Non-pigmented ciliary epithelial cell (primary cell): ENCODE measurements at places on chromosomes 2 and 18.
A peak's percentile ranks its signal among the peaks of the same experiment; 100 is the strongest.

DNA sequence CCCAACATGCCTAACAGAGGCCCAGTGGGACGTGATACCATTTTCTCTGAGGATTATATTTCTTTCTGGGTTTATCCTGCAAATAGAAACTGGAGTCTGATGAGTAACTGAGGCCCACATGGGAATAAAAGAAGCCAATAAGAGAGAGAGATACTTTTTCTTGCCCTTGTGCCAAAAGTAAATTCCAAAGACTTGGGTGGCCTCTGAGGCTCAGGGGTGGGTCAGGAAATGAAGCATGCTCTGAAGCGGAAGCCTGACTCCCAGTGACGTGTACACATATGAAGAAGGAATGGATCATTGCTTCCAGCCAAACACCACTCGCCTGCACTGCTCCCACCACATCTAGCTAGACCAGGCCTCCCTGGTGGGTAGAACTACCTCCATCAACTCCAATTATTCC is 273.6 kb upstream of the NCKAP5 start:
- DNase-seq, result peak; percentile 83

DNA sequence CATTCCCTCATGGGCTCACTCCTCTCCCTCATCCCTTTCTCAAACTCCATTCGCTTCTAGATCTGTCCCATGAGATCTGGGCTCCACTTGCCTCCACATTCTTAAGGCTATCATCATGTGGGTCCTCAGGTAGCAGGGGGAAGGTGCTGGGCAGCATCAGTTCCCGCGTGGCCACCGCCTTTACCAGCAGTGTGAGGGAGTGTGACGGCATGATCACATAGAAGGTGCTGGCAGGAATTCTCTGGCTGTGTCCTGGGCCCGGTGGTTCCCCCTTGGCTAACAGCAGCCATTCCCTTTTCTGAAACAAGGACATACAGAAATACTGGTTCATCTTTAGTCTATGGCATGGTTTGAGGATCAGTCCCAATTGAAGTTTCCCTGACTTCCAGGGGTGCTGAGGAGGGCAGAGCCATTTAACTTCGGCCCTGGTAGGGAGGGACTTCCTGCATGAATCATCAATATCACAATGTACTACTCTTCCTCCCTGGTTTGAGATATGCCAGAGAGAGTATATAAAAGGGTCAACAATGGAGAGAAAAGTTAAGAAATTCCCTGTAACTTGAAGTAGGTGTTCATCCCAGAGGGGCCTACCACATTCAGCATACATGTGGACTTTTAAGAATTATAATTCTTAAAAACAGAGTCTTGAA is 7.7 kb downstream of the DOK1 start:
- no peak for DNase-seq

DNA sequence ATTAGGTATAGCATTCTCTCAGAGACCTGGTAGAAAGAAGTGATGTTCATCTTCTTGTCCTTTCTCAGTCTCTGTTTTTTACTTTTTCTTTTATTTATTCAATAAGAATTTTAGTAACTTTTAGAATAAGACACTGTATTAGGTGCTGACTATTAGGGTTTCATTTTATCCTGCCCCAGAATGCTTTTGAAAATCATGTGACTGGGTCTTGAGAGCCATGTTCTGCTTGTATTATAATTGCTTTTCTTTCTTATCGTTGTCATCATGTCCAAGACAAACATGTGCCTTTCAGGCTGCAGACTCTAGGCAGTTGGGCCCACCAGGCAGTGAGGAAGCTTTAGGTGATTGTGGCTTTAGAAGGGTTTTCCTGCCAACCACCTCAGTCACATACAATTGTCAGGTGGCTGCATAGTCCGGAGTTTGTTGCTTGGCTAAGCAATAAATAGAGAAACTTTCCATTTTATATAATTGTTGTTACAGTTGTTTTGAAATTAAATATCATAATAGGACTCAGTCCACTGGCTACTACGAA is 15.1 kb downstream of the GRHL1 start:
- no peak for DNase-seq

GRCh38 chr2:134290358-134290757 is 36.5 kb downstream of the MGAT5 start:
- DNase-seq, result no peak

DNA sequence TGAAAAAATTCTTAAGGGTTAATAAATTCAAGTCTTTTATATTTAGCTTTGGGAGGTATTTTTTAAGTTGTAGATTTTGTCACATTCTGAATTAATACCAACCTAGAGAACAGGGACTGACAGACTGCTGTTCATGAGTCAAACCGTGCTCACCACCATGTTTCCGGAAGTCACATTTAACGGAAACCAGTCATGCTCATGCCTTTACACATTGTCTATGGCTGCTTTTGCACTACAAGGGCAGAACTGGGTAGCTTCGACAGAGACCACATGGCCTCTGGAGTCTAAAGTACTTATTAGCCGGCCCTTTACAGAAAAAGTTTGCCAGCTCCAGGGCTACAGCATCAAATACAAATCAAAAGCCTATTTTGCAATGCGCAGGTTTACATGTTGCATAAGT is 33.3 kb downstream of the LONRF2 start:
- DNase-seq, result no peak

- no peak for DNase-seq
These were observed 234.9 kb upstream of the SMAD7 start for GRCh38 chr18:49185623-49186022.

DNA sequence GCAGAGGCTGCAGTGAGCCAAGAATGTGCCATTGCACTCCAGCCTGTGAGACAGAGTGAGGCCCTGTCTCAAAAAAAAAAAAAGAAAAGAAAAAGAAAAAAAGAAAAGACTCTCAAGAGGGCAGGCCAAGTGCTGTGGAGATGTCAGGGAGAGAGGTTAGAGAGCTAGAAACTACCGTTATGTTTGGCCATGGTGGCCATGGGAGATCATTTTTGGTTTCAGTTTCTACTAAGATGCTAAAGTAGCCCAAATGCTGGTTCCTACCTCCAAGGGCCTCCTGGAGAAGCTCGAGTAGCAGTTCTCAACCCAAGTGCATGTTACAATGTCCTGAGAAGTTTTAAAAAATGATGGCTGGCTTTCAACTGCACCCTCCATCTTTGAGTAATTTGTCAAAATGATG is 47.4 kb upstream of the TCF4 start:
- DNase-seq, result no peak

- DNase-seq, result no peak
These were observed 201.9 kb downstream of the ZNF407 start for GRCh38 chr18:74799542-74799941.

DNA sequence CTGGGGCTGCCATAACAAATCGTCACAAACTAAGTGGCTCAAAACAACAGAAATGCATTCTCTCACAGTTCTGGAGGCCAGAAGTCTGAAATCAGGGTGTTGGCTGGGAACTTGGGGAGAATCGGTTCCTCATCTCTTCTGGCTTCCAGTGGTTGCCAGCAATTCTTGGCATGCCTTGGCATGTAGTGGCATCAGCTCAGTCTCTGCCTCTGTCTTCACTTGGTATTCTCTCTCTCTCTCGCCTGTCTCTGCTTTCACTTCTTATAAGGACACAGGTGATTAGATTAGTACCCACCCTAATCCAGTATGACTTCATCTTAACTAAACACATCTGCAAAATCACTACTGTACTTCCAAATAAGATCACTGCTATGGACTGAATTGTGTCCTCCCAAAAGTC is 695.4 kb upstream of the ID2 start:
- no peak for DNase-seq

GRCh38 chr2:131035826-131036231 is 57.4 kb downstream of the FAM168B start:
- DNase-seq, result no peak

DNA sequence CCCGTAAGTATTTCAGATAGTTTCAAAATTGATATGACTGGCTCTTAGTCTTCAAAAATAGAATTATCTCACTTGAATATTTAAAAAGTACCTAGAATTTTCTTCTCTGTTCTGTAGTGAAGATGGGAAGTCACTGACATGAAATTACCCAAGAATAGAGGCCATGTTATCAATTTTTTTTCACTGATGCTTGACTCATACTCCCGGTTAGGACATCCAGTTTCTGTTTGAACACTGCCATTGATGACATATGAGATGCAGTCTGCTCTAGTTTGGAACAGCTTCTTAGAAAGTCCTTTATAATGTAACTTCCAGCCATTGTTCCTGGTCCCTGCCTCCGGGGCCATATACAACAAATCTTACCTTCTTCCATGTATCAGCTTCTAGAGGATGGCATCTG is 26.0 kb downstream of the MAP3K20 start:
- no peak for DNase-seq

- DNase-seq, result peak; percentile 86
These were observed 21.3 kb upstream of the CD28 start for GRCh38 chr2:203685081-203685621.

DNA sequence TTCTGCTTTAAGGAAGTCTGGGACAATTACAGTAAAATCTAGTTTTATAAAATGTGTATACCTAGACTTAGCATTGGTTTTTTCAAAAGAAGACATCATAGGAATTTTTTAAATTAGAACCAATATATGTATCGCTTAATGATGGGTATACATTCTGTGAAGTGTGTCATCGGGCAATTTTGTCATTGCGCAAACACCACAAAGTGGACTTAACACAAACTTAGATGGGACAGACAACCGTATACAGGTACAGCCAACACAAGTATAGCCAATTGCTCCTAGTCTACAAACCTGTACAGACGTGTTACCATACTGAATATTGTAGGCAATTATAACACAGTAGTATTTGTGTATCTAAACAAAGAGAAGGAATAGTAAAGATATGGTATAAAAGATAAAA is 12.7 kb downstream of the MYO1B start:
- DNase-seq, result no peak

- no peak for DNase-seq
These were observed 131.5 kb downstream of the PRKCE start for GRCh38 chr2:45782986-45783385.

DNA sequence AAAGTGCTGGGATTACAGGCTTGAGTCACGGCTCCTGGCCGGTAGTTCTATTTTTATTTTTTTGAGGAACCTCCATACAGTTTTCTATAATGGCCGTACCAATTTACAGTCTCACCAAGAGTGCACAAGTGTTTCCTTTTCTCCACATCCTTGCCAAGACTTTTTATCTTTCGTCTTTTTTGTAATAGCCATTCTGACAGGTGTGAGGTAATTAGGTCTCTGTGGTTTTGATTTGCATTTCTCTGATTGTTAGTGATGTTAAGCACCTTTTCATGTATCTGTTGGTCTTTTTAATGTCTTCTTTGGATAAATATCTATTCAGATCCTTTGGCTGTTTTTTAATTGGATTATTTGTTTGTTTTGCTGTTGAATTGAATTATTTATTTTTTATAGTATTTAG is 9.3 kb downstream of the ARMC9 start:
- no peak for DNase-seq

DNA sequence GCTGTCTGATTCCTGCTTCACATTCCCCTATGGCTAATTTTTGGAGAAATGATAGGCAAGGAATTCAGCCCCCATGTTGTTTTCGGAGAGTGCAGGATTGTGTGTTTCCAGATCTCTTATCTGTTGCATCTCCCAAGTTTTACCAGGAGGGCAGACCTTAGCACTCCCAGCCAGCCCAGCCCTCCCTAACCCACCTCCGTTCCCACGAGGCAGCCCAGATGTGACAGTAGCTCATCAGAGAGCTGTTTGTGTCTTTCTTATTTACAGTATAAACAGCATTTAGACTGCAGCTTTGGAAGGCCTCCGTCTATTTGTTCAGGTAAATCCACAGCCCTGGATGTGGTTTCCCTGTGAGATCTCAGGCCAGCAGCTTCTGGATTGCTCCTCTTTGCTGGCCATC is 91.6 kb downstream of the THNSL2 start:
- DNase-seq, result no peak

GRCh38 chr2:121039679-121040078 is 245.3 kb downstream of the TFCP2L1 start:
- no peak for DNase-seq

- no peak for DNase-seq
These were observed 802.6 kb upstream of the CELF4 start for GRCh38 chr18:38368246-38368645.

GRCh38 chr2:31258351-31258750 is 24.4 kb downstream of the EHD3 start:
- DNase-seq, result no peak

GRCh38 chr2:74131901-74132300 is 15.8 kb downstream of the BOLA3 start:
- DNase-seq, result no peak

DNA sequence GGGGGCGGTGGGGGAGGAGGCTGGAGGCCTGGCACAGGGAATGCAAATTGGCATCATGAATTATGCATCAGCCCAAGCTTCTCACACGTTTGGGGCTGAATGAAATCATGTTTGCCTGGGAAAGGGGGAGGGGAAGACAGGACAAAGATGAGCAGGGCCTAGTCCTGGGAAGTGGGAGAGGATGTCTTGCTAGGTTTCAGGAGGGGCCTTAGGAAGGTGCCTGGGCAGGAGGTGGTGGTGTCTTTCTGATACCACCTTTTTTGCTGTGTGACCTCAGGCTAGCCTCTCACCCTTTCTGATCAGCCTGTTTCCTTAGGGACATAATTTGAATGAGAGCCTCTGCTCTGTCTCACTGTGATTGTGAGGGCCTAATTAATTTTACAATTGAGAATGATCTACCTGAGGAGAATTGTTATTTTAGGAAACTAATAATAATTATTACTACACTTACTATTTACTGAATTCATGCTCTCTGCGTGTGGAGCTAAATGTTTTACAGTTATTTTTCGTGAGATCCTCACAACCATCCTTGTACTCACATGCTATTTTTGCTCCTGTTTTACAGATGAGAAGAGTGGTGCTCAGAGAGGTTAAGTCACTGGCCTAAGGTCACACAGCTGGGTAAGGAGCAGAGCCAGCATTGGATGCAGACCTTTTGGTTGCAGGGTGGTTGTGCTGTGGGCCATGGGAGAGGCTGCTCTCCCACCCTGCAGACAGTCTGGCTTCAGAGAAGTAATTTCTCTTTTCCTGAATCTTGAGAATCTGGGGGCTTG is 39.6 kb downstream of the INHBB start:
- DNase-seq, result no peak

DNA sequence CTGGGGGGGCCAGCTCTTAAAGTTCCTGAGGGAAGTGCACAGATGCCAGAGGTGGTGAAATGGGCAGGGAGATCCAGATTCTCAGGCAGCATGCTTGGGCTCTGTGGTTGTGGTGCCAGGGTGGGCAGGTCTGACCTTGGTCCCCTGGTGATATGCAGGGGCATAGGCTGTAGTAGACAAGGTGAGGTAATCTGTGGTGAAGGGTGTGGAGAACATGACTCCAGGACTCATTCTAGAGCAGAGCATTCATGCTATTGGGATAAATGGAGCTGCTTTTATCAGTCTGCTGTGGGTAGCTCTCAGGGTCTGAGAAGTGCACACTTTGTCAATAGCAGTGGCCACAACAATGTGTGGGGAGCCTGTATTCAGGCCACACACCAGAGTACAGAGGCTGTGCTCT is 16.9 kb downstream of the ACVR1C start:
- no peak for DNase-seq

GRCh38 chr2:225437319-225437718 is 37.8 kb downstream of the NYAP2 start:
- no peak for DNase-seq

- DNase-seq, result no peak
These were observed 6.4 kb downstream of the ZEB2 start for GRCh38 chr2:144513388-144514101.

DNA sequence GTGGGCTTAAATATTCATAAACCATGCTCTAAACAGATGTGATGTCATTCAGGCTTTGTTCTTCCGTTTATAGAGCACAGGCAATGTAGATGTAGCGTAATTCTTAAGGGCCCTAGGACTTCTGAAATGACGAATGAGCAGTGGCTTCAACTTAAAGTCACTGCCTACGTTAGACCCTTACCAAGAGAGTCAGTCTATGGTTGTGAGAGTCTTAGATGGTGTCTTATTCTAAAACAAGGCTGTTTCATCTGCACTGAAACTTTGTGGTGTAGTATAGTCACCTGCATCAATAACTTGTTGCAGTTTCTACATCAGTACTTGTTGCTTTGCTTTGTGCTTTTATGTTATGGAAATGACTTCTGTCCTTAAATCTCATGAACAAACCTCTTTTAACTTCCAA is 56.0 kb downstream of the PIK3C3 start:
- no peak for DNase-seq
